Suprapubic skin (tissue), 4 donors: ENCODE measurements at places on chromosomes 6 and 20.

GRCh38 chr6:5241252-5241651 is 19.5 kb downstream of the LYRM4 start:
- no peak for DNase-seq

- no peak for DNase-seq
Measured at GRCh38 chr6:40312213-40313015, 274.8 kb downstream of the LRFN2 start.

- no peak for DNase-seq
Measured at GRCh38 chr20:60882836-60883235, 369.2 kb upstream of the CDH4 start.

DNA sequence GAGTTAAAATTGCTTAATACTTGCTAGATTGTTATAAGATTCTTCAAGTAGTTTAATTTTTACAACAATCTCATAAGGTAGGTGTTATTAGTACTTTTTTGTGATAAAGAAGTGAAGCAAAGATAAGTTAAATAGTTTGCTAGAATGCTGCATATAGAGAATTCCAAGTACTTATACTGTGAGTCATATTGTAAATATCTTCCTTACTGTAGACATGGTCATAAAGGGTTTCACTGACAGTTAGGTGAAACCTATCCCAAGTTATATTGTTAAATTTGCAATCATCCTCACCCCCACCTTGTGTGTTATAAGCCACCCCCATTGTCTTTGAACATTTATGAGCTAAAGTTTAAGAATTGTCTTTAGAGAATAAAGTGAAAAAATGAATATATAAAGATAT is 142.0 kb downstream of the FAM83B start:
- DNase-seq = no peak

DNA sequence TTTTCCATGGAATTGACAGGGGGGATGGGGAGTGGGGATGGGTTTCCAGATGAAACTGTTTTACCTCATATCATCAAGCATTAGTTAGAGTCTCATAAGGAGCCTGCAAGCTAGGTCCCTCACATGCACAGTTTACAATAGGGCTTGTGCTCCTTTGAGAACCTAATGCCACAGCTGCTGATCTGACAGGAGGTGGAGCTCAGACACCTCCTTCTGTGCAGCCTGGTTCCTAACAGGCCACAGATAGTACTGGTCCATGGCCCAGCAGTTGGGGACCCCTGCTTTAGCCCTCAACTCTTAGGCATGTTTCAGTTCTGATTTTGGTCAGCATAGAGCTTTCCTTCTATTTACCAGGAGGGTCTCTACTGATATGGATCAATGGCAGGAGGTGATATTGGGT is 251.6 kb downstream of the LAMA2 start:
- no peak for DNase-seq

DNA sequence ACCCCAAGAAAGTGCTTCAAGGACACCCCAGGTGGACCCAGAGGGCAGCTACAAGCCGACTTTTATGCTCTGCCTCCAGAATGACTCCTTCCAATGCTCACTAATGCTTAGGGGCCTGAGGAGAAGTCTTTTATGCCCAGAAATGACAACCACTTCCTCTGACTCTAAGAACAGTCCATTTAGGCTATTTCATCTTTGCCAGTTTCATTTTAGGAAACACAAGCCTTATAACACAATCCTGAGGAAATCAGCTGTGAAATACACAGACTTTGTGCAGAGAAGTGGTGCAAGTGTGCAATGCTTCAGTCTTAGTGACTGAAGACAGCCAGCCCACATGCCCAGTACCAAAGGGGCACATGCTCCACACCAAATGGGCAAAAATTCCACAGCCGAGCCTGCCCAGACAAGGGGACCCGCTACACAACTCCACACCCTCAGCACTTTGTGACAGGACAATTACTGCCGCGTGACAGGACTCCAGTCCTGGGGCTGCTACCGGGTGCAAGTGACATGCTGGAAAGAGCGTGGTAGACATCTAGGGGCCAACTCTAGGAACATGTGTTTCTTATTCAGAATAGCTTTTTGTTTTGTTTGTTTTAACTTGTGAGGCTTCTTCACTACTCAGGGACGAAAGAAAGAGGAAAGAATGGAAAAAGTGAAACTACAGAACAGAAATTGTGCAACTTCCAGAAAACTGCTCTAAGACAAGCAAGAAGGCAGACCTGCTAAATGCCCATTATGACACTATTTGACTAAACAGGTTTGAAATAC is 28.2 kb upstream of the PLAGL1 start:
- DNase-seq = no peak

DNA sequence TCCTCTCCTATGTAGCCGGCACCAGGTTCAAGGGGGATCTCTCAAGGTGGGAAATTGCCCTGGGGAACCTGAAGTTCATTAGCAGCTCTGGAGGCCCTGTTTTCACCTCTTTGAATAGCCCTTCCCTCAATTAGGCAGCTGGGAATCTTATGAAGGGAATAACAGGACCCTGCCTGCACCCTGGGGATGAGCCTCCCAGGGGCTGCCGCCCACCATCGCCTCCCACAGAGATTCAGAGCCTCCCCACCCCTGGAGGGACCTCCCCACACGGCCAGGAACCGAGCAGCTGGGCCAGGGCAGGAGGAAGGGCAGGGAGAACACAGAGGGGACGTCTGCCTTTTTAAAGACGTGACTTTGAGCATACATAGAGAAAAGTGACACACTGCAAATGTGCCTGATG is 4.6 kb upstream of the EEF1A2 start:
- DNase-seq = no peak

DNA sequence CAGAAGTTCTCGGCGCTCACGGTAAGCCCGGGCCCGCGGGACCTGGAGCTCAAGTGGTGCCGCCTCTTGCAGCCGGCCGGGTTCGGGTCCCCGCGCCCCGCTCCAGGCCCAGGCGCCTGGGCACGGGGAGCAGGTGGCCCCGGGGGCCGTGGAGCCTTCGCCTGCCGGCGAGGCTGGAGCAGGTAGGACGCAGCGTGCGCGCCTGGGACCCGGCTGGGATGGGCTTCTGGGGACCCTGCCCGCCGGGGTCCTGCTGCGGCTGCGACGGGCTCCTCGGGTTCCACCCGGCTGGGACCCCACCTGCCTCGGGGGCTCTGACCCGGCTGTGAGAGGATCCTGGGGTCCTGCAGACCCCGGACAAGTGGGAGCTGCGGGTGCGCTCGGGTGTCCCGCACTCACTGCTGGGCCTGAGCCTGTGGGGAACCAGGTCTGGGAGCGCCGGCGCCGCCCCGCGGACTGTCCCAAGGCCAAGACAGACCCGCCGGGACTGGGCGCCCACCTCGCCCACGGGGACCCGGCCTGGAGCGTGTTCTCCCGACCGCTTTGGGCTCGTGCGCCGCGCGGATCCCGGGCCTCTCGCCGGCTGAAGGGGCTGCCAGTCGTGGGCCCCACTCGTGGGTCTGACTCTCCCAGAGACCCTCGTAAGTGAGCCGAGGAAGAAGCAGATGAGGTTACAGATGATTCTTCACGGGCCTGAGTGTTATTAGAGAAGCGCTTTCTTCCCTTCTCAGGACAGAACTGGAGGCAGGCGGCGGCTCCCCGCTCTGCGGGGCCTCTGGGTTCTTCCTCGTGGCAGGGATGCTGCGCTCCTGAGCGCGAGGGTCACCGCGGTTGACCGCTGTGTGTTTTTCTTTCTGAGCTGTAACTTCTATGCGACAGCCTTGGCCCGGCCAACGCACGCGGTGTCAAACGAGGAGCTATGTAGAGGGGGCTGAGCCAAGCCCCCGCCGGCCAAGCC is 729 bp downstream of the SMOC2 start:
- no peak for DNase-seq

- no peak for DNase-seq
Measured at GRCh38 chr6:1789092-1789491, 179.4 kb downstream of the FOXC1 start.

DNA sequence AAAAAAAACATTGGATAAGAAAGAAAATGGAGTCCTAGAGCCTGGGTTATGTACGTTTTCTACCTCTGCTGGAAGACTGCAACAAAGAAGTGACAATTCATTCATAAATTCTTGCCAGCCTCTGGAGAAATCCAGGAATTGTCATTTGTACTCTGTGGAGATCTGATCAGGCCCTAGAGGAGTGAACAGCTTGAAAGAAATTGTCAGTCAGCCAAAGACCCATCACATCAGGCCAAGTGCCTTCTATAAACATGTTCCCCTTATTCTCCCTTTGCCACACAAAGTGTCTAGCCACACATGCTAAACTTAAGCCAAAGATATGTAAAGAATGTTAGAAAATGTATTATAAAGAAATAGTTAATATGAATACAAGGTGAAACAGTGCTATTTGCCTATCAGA is 152.4 kb downstream of the ADAT2 start:
- no peak for DNase-seq

GRCh38 chr6:115882174-115882573 is 178.5 kb downstream of the FRK start:
- no peak for DNase-seq

DNA sequence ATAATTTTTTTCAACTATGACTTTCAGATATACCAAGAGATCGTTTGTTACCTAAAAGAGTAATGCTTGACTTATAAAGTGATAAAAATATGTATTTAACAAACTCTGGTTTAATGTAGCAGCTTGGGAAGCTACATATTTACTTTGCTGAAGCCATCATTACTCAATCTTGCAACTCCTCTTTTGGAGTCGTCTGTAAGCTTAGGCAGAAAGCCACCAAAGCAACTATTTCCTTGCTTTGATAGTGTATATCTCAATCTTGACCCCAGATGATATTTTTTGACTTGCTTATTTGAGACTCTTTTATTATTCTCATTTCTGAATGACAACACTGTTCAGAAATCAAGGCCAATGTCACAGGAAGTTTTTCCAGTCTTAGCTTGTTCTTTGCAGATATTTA is 183.0 kb downstream of the SAMD5 start:
- no peak for DNase-seq

GRCh38 chr6:128570680-128571063 is 50.3 kb upstream of the PTPRK start:
- no peak for DNase-seq

DNA sequence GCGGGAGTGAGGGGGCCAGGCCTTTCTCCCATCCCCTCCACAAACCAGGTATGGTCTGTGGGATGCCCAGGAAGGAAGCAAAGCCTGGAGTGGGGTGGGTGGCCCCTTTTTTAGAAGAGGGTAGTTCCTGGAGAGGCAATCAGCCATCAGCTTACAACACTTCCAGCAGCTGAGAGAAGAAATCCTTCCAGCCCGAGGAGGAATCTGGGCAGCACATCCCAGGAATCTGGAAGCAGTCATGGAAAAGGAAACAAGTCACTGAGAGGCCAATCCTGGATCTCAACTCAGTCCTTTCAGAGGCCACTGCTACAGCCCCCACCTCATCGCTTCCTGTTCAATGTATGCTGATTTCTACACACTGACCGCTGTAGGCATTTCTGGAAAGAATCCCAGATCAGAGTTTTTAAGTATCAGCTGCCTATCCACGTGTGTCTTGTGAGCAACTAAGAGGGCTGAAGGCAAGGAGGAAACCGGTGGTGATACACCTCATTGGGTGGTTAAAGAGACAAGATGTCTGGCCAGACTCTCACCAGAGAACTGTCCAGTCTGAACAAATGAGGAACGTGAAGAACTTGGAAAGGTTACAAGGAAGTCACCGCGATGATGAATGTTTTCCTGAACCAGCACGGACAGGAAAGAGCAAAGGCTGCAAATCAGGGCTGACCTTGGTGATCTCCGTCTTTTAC is 92.9 kb upstream of the SHLD1 start:
- peak; percentile 67 for DNase-seq
